Coronary artery (tissue), 2 donors: ENCODE measurements at places on chromosomes 2 and 18.
A peak's percentile ranks its signal among the peaks of the same experiment; 100 is the strongest.

DNA sequence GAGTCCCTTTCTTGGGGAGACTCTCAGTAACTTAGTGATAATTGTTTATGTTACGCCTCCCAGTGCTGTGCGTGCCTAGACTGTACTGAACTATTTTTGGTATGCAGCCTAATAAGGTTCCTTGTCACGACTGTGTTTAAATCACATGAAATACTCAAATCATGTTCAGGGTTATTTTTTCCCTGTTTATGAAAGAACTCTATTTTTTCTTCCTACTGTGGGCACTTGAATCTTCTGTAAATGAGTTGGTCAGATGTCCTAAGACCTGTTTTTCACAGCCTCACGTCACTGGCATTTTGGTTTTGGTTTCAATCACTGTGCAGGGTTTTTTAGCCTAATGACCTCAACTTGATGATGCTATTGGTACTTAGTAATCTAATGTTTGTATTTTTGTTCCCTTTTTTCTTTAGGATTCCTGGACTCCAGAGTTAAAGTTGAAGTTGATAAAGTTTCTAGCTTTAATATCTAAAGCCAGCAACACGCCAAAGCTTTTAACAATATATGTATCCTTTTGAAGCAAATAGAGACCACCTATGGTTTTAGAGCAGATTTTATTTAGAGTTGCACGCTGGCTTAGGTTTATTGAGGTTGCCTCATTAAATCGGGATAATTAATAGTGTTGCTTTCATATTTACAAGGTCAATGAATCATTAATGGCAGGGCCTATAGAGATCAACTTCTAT is 24.0 kb downstream of the ARMC9 start:
- DNase-seq: no peak

DNA sequence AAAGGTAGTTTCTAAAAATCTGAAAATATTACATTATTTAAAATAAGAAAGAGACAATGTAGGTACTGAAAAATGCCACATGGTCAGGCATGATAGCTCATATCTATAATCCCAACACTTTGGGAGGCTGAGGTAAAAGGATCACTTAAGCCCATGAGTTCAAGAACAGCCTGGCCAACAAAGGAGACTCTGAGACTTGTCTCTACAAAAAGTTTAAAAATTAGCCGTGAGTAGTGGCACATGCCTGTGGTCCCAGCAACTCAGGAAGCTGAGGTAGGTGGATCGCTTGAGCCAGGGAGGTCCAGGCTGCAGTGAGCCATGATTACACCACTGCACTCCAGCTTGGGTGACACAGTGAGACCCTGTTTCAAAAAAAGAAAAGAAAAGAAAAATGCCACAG is 21.8 kb downstream of the ATAD2B start:
- no peak for DNase-seq

DNA sequence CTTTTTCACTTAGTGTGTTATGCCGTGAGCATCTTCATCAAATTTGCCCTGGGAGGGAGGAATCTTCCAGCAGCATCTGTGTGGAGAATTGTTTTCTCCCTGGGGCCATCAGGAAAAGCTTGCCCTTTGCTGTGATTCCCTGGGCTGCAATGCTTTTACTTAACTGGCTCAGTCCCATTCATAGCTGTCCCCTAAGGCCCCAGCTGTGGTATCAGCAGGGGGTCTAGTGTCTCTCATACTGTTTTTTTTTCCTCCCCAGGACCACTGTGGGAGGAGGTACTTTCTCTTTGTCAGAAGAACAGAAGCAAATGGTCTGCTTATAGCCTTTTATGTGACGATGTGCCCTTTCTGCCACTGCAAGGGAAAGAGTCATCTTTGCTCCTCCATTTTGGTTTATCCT is 176.8 kb upstream of the CELF4 start:
- DNase-seq: no peak

- DNase-seq: no peak
Measured at GRCh38 chr2:68256093-68256450, 3.7 kb upstream of the PPP3R1 start.

DNA sequence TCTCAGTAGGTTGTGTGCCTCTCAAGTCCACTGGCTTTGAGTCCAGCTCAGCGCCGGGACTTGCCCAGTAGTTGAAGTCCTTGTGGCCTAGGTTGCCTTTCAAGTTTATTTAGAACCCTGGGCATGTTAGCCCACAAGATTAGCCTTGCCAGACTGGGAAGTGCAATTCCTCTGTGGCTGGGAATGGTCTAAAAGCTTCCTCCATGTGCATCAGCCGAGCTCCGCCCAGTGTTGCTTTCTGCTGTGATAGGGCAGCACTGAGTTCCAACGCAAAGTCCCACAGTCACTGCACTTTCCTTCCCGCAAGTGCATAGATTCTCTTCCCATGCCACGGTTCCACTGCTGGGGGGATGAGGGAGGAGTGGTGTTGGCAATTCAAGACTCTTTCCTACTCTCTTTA is 308.9 kb upstream of the THUMPD2 start:
- DNase-seq: no peak

DNA sequence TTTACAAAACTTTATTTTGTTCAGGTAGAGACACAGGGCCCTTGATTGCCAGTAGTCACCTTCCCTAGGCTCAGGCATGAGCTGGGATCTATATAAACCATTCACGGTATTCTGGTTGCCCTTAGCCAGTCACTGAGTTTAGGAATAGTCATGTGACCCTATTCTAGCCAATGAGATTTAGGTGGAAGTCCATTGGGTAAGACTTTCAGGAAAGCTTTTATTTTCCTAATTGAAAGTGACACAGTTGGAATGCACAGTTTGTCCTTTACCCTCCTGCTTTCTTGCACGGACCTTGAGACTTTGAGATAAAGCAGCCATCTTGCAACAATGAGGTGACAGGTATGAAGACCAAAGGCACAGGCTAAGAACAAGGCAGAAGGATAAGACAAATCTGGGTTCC is 21.5 kb downstream of the SLC4A5 start:
- no peak for DNase-seq

DNA sequence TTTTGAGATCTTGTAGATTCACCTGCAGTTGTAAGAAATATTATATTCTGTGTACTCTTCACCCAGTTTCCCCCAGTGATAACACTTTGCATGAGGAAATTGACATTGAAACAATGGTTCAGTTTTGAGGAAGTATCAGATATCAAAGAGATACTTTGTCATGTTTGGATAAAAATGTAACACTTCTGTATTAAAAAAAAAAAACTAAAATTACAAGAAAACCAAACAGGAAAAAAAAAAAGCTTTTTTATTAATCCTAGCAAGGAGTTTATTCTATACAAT is 204.0 kb downstream of the ARL4C start:
- DNase-seq: no peak

GRCh38 chr18:55419947-55420664 is 167.9 kb downstream of the TCF4 start:
- DNase-seq: no peak

DNA sequence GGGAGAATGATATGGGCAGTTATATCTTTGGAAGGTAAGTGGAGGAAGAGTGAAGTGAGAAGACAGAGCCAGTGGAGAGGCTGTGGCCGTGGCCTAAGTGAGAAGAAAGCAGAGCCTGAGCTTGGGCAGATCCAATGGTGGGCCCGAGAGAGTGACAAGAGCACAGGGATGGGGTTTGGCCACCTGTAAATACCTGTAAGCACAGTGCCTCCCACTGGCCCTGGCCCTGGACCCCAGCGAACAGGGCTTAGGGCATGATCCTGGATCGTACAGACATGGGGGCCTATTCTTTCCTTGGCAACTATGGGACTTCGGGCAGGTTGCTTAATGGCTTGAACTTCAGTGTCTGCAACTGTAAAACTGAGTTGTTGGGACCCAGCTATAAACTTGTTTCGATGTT is 44.1 kb downstream of the MTCL1 start:
- peak; percentile 45 for DNase-seq

- DNase-seq: no peak
Measured at GRCh38 chr2:106704798-106705197, 181.2 kb downstream of the ST6GAL2 start.

GRCh38 chr2:213243189-213244044 is 40.8 kb upstream of the SPAG16 start:
- no peak for DNase-seq

- no peak for DNase-seq
Measured at GRCh38 chr2:176652300-176653182, 383.3 kb downstream of the MTX2 start.

DNA sequence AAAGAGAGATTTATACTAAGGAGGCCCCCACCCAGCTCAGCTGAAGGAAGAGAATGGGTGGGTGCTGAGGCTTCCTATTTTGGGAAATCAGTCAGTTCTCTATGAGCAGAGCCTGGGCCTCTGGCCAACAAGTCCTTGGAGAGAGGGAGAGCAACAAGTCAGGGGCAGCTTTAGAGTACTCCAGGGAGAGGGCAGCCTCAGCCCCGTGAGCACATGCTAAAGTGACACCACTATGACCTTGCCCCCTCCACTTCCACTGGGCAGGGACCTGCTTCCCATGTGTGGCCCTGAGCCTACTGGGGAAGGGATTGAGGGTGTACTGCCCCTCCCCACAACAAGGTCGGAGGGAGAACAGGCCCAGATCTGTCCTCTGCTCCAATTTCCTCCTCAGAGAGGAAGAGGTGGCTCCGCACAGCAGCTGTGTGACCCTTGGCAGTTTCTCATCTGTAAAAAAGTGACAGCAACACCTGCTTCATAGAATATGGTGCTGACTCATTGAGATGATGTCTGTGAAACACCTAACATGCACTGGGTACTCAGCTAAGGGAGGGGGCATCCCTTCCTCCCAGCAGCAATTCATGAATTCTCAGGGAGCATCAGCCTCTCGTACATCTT is 72.9 kb downstream of the CLHC1 start:
- no peak for DNase-seq

- no peak for DNase-seq
Measured at GRCh38 chr2:231370749-231371429, 24.6 kb upstream of the B3GNT7 start.

DNA sequence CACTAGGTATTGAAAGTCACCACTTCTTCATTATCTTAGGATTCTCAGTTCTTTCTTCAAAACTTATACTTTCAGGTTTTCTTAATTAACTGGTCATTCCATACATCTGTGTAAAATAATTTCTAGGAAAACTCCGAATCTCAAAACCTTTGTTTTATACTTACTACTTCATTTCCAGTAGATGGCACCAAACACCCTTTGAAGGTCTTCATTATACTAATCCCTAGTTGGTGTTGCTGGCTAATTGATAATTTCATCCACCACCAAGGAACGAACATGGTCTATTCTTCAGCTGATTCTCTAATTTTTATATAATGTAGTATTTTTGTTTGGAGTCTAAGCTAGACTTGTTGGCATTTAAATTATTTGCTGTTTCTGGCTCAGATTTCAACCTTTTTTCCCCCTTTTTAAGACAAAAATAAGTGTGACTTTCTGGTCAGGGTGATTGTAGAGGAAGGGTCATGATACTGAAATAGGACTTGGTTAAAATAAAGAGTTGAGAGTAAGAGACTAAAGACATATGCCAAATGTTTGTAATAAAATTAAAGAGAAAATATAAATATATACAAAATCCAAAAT is 2.8 kb upstream of the MXD1 start:
- no peak for DNase-seq

DNA sequence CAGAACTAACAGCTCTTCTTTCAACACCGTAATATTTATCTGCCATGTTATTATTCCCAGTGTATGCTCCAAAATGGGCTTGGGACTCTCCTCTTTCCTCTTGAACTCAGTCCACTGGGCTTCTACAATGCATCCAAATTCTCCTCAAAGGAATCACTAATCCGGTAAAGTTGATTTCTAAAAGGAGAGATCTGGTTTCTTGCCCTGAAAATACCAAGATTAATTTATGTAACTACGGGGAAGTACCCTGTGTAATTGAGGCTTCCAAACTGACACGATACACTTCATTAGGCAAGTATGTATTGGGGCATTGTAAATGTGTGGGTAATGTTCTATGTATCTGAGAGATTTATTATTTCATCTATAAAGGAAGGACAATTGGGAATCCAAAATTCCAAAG is 5.7 kb downstream of the NCKAP5 start:
- DNase-seq: no peak

DNA sequence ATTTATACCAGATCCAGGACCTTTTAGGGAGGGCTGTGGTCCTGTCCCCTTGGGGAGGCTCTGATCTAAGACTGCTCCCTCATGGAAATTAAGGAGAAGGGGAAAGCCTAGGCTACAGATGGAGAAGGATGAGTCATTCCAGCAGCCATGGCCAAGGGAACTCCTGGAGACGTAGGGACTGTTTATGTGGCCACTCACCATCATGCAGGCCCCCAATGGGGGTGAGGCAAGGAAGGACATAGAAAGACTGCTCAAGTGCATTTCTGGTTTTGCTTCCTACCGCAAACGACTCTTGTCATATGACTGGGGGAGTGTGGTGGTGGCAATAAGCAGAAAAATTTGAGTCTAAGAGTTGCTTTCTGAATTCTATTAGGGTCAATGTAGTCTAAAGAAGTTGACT is 54.0 kb upstream of the CYP1B1 start:
- no peak for DNase-seq

DNA sequence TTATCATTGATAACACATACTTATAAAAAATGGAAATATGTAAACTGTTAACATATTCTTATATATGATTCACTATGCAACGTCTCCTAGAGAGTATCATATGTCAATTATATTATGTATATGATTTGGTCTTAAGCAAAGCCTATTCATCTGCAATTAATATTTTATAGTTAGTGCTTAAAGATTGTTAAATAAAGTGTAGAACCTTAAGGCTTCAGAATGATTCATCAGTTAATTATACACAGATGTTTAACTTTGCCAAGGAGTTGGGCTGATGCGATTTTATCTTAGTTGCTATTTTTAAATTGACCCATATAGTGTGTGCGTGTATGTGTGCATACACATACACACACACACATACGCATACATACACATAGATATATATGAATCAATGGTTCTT is 323.1 kb downstream of the RBM43 start:
- DNase-seq: no peak

DNA sequence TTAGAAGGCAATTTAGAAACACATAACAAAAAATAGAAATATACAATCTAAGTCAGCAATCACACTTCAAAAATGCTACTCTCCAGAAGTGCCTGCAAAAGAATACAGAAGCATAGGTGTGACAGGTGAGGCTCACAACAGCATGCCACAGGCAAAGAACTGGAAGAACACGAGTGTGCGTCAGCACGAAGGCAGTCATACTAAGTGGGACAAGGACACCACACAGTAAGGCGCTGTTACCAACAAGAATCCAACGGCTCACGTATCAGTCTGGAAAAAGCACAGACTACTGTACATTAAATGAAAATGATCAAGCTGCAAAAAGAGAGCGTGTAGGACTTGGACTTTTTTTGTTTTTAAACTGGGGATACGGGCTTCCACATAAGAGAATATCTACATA is 18.7 kb downstream of the HDLBP start:
- DNase-seq: no peak
